ENCODE measurements at places on chromosomes 12 and 14.

- no peak for DNase-seq
Observed at GRCh38 chr12:25585662-25586061, 32.6 kb upstream of the LMNTD1 start.

- DNase-seq = no peak
Observed at GRCh38 chr14:81170829-81171195, 49.9 kb downstream of the GTF2A1 start.

DNA sequence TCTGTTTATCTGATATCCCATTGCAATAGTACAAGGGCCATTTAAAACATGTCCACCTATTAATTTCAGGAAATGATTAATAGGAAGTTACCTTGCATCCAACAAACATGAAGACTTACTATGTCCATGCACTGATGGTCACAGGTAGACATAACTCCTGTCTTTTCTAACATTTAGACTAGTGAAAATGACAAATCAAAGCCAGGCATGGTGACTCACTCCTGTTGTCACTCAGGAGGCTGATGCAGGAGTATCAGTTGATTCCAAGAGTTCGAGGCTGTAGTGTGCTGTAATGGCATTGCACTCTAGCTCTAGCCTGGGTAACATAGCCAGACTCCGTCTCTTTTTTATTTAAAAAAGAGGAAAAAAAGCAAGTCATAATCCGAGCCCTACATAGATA, 14.8 kb downstream of the HSP90B1 start:
- no peak for DNase-seq

DNA sequence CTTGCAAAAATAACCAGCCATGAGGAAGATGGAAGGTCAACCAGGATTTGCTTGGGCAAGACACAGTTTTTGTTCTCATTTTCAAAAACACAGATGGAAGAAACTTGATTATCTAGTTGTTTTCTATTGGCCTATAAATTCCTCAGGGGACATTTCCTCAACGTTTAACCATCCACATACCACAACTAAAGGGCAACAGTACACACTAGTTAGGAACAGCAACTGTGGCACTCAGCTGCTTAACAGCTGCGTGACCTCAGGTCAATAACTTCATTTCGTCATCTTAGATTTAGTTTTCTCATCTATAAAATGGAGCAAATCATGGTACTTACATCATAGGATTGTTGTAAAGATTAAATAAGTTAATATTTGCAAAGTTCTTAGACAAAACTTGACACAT, 18.7 kb downstream of the SSTR1 start:
- no peak for DNase-seq

DNA sequence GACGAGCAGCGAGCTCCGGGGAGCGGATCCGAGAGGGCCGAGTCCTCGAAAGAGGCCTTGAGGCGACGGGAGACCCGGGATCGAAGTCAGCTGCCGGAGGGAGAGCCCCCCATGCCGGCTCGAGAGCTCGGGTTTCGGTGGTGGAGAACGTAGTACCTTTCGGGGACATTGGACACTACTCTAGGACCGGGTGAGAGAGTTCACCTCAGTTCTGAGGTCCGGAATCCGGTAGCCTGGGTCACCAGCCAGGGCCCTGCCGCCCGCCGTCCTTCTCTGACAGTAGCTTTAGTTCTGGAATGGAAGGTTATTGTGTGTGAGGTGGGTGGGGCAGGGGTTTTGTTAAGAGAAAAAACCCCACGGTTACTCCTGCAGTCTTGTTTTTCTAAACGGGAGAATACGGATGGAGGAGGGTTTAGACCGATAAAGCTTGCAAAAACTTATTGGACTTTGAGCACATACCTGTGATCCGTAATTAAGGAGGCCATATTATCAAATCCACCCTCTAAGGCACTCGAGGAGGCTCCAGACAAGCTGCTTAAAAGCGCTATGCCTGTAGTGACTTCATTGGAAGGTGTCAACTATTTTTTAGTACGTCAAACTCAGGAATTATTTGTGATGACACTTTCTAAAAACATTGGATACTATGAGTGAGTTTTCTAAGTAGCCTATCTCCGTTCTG, 765 bp downstream of the SCYL2 start:
- DNase-seq = no peak

GRCh38 chr12:26126340-26127284, 1.8 kb upstream of the BHLHE41 start:
- DNase-seq = no peak

GRCh38 chr14:51082349-51082748, 12.6 kb downstream of the TRIM9 start:
- no peak for DNase-seq

DNA sequence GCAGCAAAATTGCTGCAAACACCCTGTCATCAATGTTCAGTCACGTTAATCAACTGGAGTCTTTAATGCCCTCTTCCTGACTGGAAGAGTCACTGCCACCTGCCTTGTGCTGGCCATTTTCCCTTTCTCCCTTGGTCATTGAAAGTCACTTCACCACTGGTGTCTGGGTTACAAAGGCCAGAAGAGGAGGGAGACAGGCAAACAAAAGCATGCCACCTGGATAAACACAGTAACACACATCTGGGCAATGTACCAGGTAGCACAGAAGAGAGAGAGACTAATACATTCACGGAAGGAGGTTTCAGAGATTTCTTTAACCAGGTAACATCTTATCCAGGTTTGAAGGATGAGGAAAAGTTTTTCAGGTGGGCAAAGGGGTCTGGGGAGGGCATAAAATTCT, 32.7 kb downstream of the GPHB5 start:
- no peak for DNase-seq

Data from stimulated activated CD8-positive, alpha-beta memory T cell treated with anti-CD3 and anti-CD28 coated beads, Interleukin-2, amount 100 ng/mL, for 48 hours (primary cell).